Stimulated activated CD8-positive, alpha-beta memory T cell treated with anti-CD3 and anti-CD28 coated beads, Interleukin-4, amount 100 ng/mL, for 1 hour (primary cell): ENCODE measurements at places on chromosomes 16 and 17.

- no peak for DNase-seq
Measured at GRCh38 chr17:43676471-43676870, 14.7 kb upstream of the MEOX1 start.

- DNase-seq, result no peak
Measured at GRCh38 chr17:41973408-41973811, 6.8 kb downstream of the CNP start.

GRCh38 chr17:13572581-13572980 is 29.1 kb downstream of the HS3ST3A1 start:
- no peak for DNase-seq

DNA sequence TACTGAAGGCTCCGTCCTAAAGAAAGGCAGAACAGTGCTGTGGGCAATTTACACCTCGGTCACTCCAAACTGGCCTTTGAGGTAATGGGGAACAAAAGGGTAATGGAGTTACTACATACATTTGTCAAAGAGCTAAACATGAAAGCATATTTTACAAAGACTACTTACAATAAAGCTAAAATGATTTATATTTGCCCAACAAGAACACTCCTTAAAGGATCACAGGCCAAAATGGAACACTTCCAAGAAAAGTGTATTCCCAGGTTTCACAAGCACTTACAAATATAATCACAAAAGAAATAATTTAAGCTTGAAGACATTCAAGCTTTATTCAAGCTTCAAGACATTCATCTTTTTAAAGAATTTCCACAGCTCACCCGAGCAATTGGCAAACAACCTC is 29.3 kb downstream of the C17orf67 start:
- DNase-seq, result no peak

- no peak for DNase-seq
Measured at GRCh38 chr16:11320170-11320569, 25.1 kb upstream of the RMI2 start.

DNA sequence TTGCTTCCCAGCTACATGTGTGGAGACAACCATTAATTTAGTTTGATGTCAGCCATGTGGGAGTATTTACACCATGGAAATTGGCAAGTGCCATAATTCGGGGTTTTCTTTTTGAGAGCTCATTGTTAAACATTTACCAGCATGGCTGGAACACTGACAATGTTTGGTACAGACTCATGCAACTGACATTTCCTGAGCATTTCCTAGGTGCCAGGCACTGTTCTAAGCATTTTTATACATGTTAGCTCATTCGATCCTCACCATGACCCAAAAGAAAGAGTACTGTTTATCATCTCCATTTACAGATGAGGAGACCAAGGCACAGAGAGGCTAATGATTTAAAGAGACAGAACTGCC is 86.9 kb downstream of the FOXL1 start:
- no peak for DNase-seq

GRCh38 chr16:17983847-17984639 is 352.5 kb downstream of the NPIPA8 start:
- no peak for DNase-seq

DNA sequence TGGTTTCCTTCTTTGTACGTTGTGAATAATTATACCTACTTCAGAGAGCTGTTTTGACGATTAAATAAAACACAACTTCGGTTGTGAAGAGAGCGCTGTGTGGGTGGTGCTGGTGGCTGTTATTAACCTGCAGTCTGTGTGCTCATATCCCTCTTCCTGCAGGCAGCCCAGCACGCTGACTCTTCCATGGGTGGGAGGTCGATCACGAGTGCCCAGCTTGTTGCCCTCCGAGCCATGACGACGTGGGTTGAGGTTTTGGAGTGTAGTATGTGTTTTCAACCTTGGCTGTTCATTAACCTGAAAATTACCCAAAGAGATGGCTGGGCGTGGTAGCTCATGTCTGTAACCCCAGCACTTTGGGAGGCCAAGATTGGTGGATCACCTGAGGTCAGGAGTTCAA is 11.3 kb upstream of the GCSH start:
- no peak for DNase-seq

GRCh38 chr16:31710134-31710533 is 163.5 kb upstream of the ZNF267 start:
- DNase-seq, result no peak

DNA sequence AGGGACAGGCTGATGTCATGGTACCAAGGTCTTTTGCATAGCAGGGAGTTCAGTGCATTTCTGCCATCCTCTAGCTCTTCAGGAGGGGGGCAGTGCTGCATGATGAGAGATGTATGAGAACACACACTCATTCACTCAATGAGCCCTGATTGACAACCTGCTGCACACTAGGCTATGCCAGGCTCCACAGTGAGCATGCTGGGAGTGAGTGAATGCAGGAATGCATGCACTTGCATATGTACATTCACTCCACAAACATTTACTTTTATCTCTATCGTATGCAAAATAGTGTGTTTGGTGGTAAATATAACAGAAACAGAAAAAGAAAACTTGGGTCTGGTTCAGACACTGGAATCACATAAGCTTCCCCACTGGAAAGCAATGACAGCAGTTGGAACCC is 374.1 kb upstream of the C16orf82 start:
- no peak for DNase-seq

- no peak for DNase-seq
Measured at GRCh38 chr16:50834701-50835100, 92.8 kb downstream of the CYLD start.

DNA sequence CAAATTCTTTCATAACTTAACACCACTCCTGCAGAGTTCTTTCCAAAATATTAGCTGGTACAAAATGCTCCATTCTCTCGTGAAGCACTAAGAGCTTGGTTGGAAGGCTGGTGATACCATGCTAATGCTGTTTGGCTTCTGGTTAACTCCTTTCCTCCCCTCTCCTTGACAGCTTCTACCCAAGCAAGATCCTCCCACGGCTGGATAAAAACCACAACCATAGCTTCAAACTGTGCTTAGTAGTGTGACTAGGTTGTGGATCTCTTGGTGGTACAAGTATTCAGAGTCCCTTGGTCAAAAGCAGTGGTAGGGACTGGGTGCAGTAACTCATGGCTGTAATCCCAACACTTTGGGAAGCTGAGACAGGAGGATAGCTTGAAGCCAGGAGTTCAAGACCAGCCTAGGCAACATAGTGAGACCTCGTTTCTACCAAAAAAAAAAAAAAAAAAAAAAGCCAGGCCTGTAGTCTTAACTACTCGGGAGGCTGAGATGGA is 2.3 kb downstream of the PHAF1 start:
- DNase-seq, result no peak

DNA sequence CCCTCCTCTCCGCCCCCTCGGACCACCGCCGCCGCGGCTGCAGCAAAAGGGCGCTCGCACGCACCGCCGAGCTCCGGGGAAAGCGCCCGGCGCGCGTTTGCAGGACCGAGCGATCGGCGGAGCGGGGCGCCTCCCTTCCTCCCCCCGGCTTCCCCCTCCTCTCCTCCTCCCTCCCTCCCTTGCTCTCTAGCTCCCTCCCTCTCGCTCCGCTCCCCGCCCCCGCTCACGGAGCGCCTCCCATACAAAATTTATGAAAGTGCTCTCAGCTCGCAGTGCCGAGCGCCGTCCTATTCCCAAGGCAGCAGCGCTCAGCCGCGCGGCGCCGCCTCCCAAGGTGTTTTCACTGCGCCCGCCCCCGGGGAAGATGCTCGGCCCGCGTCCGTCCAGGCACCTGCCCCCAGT is at the start of gene RTN4RL1:
Gene RTN4RL1, minus strand, starts transcription at position 115 of the 402 bp plus-strand sequence. CDS start 469 bp downstream, outside the sequence.
- DNase-seq, result peak; percentile 47

DNA sequence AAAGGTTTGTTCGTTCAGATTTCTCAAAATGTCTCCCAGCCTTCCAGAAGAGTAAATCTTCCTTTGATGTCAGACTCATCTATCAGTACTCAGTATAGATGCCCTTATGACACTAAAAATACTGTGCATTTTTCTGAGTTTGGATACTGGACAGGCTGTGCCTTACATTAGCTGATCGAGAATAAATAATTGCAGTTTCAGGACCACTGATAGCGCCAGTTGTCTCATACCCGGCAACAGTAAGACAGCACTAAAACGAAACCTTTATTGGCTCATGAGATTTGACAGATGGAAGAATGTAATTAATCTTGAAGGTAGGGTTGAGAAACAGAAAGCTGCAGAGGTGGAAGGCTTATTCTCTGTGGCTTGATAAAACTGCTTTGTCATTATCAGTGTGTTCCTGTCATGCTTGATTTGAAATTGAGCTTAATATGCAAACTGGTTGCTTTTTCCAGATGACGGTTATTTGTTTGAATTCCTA is 1.2 kb downstream of the ATP6V0A1 start:
- no peak for DNase-seq

DNA sequence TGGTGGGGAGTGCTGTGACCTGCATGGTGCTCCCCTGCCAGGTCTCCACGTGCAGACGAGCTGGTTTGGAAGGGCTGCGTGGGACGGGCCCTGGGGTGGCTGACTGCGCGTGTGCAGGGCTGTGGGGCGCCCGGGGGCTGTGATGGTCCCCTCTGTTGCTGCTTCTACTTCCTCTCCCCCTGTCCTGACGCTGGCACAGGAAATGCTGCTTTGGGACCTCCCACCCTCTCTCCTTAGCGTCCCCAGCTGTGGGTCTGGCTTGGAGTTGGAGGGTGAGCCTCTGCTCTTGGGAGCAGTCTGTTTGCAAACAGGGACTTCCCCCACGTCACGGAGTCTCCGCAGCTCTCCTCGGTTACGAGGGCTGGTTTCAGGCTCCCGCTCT is 35.2 kb downstream of the TSC2 start:
- DNase-seq, result no peak

DNA sequence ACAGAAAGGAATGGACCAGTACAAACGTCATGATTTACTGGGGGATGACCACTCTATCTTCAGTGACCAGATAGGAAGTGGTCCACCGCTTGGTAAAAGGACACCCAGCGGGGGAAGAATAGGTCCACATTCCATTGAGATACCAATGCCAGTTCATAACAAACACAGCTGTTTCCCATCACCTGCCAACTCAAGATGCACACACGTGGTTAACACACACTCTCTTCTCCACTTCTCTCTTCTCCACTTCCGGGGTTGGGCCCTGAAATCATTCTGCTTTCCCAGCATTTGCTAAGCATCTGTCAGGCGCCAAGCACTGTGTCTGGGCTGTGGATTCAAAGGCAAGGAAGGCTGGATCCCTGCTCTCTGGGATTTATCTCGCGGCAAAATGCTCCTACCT is 175.5 kb downstream of the SLC39A11 start:
- DNase-seq, result no peak

DNA sequence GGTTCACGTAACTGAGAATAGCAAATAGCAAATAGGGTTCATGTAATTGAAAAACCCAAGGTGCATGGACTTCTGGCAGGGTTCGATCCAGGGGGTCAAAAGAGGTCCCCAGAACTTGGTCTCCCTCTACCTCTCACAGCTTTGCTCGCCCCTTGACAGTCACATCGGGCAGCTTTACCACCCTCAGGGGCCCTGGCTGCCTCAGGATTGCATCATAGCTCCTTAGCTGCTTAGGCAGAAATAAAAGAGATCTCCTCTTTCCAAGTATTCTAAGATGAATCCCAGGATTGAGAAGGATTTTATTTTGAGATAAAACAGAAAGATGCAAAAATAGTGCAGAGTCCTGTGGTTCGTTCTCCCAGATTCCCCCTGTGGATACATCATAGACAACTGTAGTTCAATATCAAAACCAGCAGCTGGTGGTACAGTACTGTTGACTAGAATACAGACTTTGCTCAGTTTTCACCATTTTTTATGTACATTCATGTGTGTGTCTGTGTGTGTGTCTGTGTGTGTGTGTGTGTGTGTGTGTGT is 12.8 kb downstream of the ADGRG3 start:
- no peak for DNase-seq

DNA sequence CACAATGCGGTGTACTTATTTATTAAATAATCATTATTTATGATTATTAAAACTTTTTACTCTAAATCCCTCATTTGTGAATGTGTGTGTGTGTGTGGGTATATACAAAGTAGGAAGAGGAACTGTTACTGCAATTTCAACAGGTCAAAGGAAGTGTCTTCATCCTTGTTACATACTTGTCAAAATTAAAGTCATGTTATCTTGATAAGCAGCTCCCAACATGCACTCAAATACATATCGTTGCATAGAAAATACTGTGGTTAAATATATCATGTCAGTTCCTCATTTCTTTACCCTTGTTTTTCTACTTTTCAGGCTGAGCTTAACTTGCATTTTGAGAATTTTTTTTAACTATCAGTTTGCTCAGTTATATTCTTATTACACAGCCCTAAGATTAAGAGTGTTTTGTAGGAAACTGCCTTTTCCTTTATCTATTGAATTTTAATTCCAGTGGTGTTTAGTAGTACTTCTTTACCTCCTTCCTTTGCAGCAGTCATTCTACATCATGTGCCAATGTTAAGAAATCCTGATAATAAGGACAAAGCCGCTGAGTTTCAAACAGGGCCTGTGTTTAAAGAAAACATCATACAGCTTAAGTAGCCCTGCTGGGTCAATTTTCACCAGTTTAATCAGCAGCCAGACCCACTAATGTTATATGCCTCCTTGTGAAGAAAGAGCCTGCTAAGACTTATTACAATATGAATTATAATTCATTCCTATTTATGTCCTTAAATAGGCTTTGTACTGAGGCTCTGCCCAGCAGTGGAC is 7.2 kb downstream of the EFCAB5 start:
- DNase-seq, result no peak

DNA sequence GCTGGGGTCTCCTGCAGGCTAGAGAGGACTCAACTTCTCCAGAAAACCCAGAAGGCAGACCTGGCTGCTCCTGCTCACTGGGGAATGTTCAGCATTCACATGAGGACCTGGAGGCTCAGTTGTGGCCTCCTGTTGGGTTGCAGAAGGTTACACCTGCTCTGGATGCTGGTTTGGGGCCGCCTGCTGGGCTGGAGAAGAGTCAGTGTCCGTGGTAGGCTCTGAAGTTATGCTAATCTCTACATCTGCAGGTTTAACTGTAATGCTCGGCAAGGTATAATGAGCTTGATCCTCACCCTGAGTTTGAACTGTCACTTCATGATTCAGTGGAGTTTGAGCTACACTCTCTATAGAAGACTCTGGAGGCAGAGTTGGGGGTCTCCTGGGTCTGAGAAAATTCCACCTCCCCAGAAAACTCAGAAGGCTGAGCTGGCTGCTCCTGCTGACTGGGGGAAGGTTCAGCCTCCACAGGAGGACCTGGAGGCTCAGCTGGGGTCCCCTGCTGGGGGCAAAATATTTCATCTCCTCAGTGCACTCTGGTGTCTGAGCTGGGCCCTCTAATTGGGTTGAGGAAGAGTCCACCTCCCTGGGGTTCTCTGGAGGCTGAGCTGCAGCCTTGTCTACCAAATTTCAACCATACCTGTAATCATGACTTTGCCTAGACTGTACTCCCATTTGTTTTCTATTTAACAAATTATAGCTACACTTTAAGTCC is 23.5 kb downstream of the RDM1 start:
- no peak for DNase-seq

DNA sequence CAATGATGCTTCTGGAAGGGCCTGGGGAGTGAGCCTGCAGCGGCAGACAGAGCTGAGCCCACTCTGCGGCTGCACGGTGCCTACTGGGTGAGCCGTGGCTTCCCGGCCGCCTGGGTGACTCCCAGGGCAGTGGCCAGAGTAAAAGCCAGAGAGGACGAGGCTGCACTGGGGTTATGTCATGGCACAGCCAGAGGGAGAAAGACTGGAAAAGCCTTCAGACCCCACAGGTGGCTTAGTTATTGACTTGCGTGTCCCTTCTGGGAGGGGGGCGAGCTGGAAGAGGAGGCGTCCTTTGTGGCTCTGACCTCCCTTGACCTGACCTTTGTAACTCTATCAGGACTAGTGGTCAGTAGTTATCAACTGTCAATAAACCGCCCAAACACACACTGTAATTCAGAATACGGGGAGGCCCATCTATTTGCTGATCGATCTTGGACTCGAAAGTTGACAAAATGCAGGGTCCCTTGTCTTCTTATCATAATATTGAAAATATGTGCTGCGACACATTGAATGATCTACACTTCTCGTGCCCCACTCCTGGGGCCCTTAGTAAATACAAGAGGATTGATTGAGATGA is 385.9 kb upstream of the ZFHX3 start:
- DNase-seq, result no peak
